Upper lobe of right lung (tissue), 1 donor: ENCODE measurements at places on chromosomes 5 and 9. TPM values are rescaled to one million over a fixed set of nuclear protein-coding genes. Genes with fewer than 3 reads are reported as not detected.

DNA sequence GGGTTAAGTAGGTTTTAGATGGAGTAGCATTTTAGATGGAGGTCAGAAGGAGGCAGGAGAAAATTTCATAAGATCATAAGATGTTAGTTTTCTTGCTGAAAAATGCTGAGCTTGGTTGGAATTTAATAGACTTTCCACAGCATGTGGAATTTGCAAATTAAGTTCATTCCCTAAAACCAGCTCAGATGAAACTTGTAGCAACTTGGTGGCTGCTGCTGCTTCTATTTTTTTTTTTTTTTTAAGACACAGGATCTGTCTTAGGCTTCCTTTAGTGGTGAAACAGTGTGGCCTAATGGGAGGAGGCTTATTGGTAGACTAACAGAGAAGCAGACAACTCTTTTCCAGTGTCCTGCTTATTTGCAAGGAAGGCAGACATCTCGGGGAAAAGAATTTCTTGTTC lies 154.5 kb downstream of the AOPEP start:
- DNase-seq, result no peak

DNA sequence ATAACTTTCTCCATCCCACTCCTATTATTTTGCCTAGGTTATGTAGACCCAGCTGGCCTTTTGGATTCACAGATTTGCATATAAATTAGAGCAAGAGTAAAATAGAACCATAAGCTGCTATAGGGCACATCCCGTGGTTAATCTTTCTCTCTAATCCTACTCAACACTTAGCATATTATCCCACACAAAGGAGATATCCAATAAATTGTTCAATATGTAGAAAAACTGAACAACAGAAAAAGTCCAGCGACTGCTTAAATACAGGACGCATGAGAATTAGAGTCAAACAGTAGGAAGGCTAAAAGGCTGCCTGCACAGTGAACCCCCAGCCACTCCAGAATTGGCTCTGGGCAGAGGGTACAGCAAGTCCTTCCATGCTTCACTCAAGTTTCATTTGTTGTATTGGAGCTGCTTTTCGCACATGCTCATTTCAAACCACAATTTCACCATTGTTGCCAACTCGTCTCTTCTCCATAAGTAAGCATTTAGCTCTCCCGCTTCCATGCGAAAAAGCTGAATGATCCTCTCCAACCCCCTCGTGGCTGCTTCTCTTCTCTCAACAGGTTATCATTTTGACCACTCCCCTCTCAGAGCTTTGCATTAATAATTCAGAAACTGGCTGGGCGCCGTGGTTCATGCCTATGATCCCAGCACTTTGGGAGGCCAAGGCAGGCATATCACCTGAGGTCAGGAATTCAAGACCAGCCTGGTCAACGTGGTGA lies 14.1 kb upstream of the IQGAP2 start:
- no peak for DNase-seq

DNA sequence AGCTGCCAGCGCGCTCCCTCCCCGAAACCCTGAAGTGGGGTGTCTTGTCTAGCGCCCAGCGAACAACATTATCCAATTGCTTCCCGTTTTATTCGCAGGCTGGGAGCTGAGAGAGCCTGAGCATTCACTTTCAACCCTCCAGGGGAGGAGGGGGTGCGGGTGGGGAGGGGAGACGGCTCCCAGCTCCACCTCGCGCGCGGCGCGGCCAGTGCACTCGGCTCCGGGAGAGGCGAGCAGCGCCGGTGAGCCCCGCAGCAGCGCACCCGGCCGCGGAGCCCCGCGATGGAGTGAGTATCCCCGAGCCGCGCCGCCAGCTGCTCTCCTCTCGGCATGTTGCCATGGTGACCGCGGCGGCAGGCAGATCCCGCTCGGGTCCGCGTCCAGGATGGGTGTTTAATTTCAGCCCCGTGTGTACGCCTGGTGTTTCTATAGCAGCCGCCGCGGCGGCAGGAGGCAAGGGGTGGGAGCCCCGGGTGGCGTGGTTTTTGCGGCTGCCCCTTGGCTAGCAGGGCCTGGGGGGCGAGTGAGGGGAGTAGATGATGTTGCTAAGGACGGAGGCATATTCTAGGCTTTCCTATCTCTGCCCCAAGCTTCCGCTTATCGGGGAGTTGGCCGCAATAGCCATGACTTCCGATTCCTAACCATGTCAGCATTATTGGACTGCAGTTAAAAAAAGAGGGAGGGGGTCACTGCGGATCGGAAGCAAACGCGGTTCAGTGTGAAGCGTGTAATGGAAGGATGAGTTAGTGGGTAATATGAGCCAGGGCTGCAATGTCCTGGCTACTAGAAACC lies 139.2 kb upstream of the PALM2AKAP2 start:
- peak; percentile 68 for DNase-seq

DNA sequence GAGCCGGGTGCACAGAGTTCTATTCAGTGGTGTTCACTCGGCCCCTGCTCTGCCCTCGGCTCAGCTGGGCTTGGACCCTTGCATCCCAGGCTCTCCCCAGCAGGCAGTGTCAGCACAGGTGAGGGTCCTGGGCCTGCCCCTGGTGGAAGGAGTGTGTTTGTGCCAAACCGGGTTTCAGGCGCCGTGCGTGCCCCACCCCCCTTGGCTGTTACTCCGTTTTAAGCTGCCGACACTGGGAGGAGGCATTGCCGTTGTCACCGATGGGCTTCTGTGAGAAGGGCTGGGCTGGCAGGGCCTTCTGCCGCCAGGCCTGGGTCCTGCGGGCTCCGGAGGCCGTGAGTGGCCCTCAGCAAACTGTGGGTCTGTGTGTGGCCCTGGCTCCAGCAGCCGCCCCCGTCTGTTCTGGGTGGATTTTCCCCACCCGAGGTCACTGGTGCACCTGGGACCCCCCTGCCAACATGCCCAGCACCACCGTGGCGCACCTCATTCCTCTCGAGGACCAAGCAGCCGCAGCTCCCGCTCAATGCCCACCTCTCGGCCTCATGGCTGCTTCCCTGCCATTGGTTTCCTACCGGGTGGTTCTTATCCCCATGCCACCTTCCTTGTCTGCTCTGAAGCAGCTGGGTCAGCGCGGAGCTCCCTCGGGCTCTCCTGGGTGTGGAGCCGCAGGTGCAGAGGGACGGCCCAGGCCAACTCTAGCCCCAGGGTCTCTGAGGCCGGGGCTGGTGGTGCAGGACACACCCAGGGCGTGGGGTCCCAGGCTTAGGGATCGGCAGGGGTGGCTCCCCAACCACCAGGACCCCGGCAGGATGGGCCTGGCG lies 44.3 kb upstream of the EXOC3 start:
- peak; percentile 59 for DNase-seq

DNA sequence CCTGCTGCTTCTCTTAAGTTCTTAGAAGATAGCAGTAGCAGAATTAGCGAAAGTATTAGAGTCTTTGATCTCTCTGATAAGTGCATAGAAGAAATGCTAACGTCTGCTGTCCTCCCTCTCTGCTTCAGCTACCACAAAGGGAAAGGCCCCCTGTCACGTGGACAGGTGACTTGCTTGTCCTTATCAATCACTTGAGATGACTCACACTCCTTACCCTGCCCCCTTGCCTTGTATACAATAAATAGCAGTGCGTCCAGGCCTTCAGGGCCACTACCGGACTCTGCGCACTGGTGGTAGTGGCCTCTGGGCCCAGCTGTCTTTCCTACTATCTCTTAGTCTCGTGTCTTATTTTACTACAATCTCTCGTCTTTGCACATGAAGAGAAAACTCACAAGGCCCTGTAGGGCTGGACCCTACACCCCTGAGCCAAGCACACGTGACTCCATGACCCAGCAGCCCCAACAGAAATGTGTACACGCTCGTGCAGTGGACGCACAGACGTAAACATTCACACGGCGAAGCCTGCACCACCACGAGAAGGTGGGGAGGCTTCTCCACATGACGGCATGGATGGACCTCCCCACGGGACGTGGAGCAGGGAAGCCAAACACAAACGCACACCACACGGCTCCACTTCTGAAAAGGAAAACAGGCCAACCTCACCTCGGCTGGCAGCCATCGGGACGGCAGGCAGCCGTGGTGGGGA lies 38.3 kb downstream of the PNPLA7 start:
- no peak for DNase-seq

- no peak for DNase-seq
Measured at GRCh38 chr9:70692431-70692830, 278.0 kb upstream of the KLF9 start.

PDE6A gene
- 0.09 TPM for total RNA-seq

DNA sequence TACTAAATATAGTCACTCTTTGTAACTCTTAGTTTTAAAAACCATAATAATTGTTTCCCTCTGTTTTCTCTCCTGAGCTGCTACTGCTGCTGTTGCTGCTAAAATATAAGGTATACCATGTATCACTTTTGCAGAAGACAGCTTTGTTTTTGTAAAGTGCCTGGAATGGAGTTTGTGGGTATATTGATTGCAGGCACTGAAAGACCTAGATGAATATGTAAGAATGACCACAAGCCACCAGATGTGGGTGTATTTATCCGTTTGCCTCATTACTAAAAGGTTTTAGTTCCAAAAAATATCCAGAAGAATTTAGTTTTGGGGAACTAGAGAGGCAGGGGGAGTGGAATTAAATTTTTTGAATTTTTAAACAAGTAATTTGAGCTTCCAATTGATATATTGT lies 151.1 kb upstream of the CDKN2B start:
- DNase-seq, result no peak
